ENCODE measurements at places on chromosomes 11 and 22. TPM values are rescaled to one million over a fixed set of nuclear protein-coding genes. Genes with fewer than 3 reads are reported as not detected.

Gene MAJIN
- total RNA-seq: not detected

Gene MFNG
- total RNA-seq: 3.3 TPM

Gene SAA2
- total RNA-seq: 20.1 TPM

Gene MAP6
- 3.8 TPM for total RNA-seq

Gene GP1BB
- total RNA-seq: 2.5 TPM

Gene ACTN3
- not detected for total RNA-seq

Gene GLYATL2
- 0.90 TPM for total RNA-seq

Gene NAALADL1
- 0.76 TPM for total RNA-seq

Gene BBOX1
- 1.6 TPM for total RNA-seq

DNA sequence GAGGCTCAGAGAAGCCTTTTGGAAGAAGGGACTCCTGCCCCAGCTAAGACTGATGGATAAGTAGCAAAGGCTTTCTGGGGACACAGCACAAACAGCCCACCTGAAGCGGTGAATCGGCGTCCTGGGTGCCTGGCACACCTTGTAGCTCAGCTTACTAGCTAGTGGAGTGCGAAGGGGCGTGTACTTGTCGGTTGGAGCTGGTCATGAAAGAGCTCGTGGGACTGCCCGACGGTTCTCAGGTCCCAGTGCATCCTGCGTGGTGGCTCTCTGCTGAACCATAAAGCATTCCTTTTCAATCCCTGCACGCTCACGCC, 690 bp upstream of the UVRAG start:
- no peaks in the 10 kb centered on the region for H3K27me3 ChIP-seq
- DNase-seq: no peak
- peak overlapping the region; percentile 82 for H3K27ac ChIP-seq
- peaks cover 19% of the 10 kb centered on the region for H3K4me1 ChIP-seq
- peak overlapping the region; percentile 13 for H3K4me3 ChIP-seq

GRCh38 chr22:43564859-43565258, 153.0 kb downstream of the MPPED1 start:
- H3K36me3 ChIP-seq: no peaks in the 10 kb centered on the region
- no peak overlapping the region for H3K4me3 ChIP-seq
- no peak for DNase-seq

- peaks cover 25% of the 10 kb centered on the region for H3K4me1 ChIP-seq
- no peaks in the 10 kb centered on the region for H3K36me3 ChIP-seq
- no peak for DNase-seq
- H3K27me3 ChIP-seq: no peaks in the 10 kb centered on the region
- H3K4me3 ChIP-seq: no peak overlapping the region
- no peak overlapping the region for H3K27ac ChIP-seq
Observed at GRCh38 chr11:12174128-12174476, 63.7 kb downstream of the MICAL2 start.

- no peaks in the 10 kb centered on the region for H3K36me3 ChIP-seq
- H3K4me1 ChIP-seq: peaks cover 1% of the 10 kb centered on the region
- no peak overlapping the region for H3K4me3 ChIP-seq
- H3K27ac ChIP-seq: peak overlapping the region; percentile 77
- no peaks in the 10 kb centered on the region for H3K27me3 ChIP-seq
Observed at GRCh38 chr11:95985174-95985808, 61.4 kb upstream of the MTMR2 start.

- no peaks in the 10 kb centered on the region for H3K27me3 ChIP-seq
- H3K27ac ChIP-seq: no peak overlapping the region
- H3K4me1 ChIP-seq: no peaks in the 10 kb centered on the region
- no peaks in the 10 kb centered on the region for H3K36me3 ChIP-seq
- DNase-seq: no peak
Observed at GRCh38 chr11:108196901-108197300, 25.5 kb downstream of the NPAT start.

- peaks cover 5% of the 10 kb centered on the region for H3K4me1 ChIP-seq
- no peak overlapping the region for H3K4me3 ChIP-seq
Observed at GRCh38 chr11:63557570-63557969, 5.6 kb downstream of the PLAAT2 start.

- H3K4me1 ChIP-seq: peaks cover 14% of the 10 kb centered on the region
- DNase-seq: peak; percentile 63
- no peak overlapping the region for H3K4me3 ChIP-seq
Observed at GRCh38 chr11:86919557-86920210, 35.5 kb downstream of the FZD4 start.

DNA sequence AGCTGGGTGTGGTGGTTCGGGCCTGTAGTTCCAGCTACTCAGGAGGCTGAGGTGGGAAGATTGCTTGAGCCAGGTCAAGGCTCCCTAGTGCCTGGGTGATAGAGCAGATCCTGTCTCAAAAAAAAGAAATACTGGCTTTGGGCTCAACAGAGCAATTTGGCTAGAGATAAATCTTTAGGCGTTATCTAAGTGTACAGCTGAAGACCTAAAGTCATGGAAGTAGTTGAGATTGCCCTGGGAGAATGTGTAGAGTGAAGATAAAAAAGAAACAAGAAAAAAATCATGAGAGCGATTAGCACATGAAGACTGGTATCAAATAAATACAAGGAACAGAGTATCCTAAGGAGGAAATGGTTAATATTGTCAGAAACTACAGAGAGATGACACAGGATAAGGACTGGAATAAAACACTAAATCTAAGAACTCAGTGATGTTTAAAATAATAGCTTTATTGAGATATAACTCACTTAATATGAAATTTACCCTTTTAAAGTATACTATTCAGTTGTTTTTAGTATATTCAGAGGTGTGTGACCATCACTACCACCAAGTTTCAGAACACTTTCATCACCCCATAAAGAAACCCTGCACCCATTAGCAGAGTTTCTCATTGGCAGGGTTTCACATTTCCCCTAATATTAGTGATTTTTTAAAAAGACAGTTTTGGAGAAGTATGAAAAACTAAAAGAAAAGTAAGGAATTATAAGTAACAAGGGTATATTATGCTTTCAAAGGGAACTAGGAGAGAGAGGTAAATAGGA, 20.7 kb downstream of the PIK3C2A start:
- DNase-seq: no peak
- H3K27ac ChIP-seq: no peak overlapping the region
- no peaks in the 10 kb centered on the region for H3K27me3 ChIP-seq
- no peaks in the 10 kb centered on the region for H3K4me1 ChIP-seq

GRCh38 chr22:38177044-38177443, 4.6 kb downstream of the PLA2G6 start:
- no peak for DNase-seq
- H3K27me3 ChIP-seq: no peaks in the 10 kb centered on the region
- H3K4me1 ChIP-seq: peaks cover 24% of the 10 kb centered on the region
- peak overlapping the region; percentile 65 for H3K27ac ChIP-seq
- H3K36me3 ChIP-seq: no peaks in the 10 kb centered on the region
- H3K4me3 ChIP-seq: no peak overlapping the region

DNA sequence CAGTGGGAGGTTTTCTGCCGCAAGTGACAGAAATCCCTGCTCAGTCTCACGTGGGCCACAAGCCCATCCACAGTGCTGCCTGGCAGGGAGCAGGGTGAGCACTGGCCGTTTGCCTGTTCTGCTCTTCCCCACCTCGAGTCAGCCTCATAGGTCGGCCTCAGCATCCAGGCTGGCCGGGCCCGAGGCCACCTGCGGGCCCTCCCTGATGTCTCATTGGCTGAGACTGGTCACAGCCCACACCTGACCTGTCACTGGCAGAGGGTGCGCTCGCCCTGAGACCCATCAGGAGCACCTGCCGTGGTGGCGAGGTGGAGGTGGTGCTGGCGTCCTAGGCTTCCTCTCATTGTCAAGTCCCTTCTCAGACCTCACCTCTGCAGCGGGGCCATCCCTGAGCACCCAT, 72.1 kb downstream of the ELFN2 start:
- H3K4me3 ChIP-seq: no peak overlapping the region
- DNase-seq: no peak
- H3K36me3 ChIP-seq: no peaks in the 10 kb centered on the region
- no peaks in the 10 kb centered on the region for H3K27me3 ChIP-seq

DNA sequence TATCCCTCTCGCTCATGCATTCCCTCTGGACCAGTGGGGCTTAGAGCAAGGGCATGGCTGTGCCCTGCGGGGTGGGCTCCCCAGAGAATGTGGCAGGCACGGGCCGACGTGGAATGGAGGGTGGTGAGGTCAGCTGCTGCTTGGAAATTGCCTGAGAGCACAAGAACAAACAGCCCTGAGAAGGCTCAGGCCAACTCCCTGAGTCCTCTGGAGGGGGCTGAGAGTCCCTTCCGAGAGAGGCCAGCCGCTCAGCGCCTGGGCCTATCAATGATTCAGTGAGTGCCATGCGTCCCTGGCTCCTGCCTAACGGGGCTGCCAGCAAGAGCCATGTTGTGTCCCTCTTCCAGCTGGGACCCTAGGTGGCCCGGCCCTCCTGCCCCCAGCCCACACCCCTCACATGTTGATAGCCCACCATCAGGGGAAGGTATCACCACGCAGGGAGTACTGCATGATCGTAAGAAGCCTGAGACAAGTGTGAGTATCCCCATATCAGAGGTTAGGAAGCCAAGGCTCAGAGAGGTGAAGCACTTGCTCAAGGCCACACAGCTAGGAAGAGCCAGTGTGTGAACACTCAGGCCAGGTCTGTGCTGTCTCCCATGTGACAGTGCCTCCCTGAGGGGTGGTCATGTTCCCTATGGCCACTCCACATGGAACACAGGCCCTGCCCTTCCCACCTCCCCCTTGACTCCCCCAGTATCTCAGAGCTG, 55.8 kb downstream of the NECTIN1 start:
- H3K4me3 ChIP-seq: no peak overlapping the region
- H3K4me1 ChIP-seq: peaks cover 12% of the 10 kb centered on the region
- H3K36me3 ChIP-seq: no peaks in the 10 kb centered on the region
- no peaks in the 10 kb centered on the region for H3K27me3 ChIP-seq
- DNase-seq: no peak

DNA sequence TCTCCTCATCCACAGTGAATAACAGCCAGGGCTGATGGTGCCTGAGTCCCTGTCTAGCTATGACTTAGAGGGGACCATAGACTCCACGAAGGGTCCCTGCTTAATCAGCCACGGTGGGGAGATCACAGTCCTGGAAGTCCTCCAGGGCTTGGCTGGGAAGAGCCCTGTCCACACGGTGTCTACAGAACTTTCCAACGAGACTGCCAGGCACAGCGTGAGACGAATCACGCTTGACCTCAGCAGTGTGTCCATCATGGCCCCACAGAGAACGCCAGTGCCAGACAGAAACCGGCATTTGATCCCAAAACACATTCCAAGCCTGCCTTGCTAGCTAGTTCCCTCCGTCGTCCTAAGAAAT, 143.4 kb downstream of the CRYBB2 start:
- no peaks in the 10 kb centered on the region for H3K27me3 ChIP-seq
- DNase-seq: no peak
- H3K27ac ChIP-seq: no peak overlapping the region
- H3K36me3 ChIP-seq: no peaks in the 10 kb centered on the region
- no peaks in the 10 kb centered on the region for H3K4me1 ChIP-seq

GRCh38 chr22:42229455-42230149, 40.9 kb downstream of the TCF20 start:
- no peak for DNase-seq
- H3K4me1 ChIP-seq: peaks cover 20% of the 10 kb centered on the region
- H3K27me3 ChIP-seq: no peaks in the 10 kb centered on the region

- H3K4me1 ChIP-seq: no peaks in the 10 kb centered on the region
- peak; percentile 76 for DNase-seq
- H3K4me3 ChIP-seq: no peak overlapping the region
- H3K27me3 ChIP-seq: peaks cover 56% of the 10 kb centered on the region
- no peaks in the 10 kb centered on the region for H3K36me3 ChIP-seq
Observed at GRCh38 chr11:133078591-133079404, 453.5 kb downstream of the OPCML start.

DNA sequence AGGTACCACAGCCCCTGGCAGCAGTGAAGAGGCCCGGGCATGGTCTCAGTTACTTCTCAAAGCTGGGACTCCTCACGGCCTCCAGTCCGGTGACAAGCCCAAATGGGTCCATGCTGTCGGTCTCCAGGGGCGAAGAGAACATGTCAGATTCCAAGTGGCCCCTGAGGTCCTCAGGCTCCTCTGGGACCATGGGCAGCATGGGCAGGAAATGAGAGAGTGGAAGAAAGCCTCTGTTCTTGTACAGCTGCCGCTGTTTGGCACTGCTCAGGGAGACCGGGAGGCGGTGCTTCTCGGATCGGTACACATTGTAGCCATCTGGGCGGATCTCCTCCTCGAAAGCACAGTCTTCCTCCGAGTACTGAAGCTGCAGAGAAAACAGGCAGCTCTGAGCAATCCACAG, 4.6 kb downstream of the FGF19 start:
- peaks cover 28% of the 10 kb centered on the region for H3K4me1 ChIP-seq
- H3K4me3 ChIP-seq: no peak overlapping the region
- H3K27me3 ChIP-seq: peaks cover 26% of the 10 kb centered on the region
- no peak overlapping the region for H3K27ac ChIP-seq
- no peak for DNase-seq

DNA sequence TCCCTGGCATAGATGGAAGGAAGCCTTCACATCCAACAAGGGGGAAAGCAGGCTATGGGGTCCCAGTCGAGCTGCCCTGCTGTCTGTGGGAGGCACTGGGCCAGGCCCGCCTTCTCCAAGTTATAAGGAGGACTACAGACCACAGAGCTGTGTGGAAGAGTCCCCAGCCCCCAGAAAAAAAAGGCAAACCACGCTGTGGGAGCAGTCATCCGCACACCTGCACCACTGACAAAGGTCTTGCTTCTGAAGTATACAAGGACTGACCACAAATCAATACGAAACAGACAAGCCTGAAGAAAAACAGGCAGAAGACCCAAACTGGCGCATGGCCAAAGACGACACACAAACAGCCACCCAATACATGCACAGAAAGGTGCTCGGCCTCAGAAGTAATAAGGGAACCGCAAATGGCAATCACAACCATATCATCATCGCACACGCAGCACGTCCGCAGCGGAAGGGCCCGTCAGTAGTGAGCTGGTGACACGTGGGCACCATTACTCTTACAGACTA, 384.1 kb downstream of the CTTN start:
- no peak overlapping the region for H3K27ac ChIP-seq
- DNase-seq: no peak
- H3K36me3 ChIP-seq: no peaks in the 10 kb centered on the region
- H3K4me1 ChIP-seq: no peaks in the 10 kb centered on the region

GRCh38 chr11:78338702-78339101, 78.9 kb downstream of the GAB2 start:
- DNase-seq: no peak
- no peaks in the 10 kb centered on the region for H3K36me3 ChIP-seq
- H3K4me3 ChIP-seq: no peak overlapping the region
- H3K4me1 ChIP-seq: no peaks in the 10 kb centered on the region
- H3K27me3 ChIP-seq: no peaks in the 10 kb centered on the region

DNA sequence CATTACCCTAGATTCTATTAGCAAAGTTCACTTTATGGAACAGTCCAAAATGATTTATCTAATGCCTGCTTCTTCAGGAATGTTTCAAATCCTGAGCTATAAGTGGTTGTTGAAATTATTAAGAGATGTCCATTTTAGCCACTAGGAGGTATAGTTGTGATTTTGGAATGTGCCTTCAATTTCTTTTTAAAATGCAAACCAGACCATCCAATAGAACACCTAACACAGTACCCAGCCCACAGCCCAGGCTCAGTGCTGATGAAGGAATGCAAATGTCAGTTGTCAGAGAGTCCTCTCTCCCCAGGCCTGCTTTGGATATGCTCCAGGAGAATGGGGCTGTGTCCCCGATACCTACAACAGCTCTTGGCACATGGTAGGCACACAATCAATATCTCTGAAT, 85.8 kb upstream of the E2F8 start:
- DNase-seq: no peak
- H3K27ac ChIP-seq: no peak overlapping the region
- no peak overlapping the region for H3K4me3 ChIP-seq
- H3K36me3 ChIP-seq: no peaks in the 10 kb centered on the region
- no peaks in the 10 kb centered on the region for H3K4me1 ChIP-seq

Data from hepatocyte (in vitro differentiated cells).